ENCODE measurements at places on chromosomes 1 and 21.

GRCh38 chr21:35779690-35780570 lies 280.4 kb downstream of the SETD4 start:
- H3K36me3 ChIP-seq: no peaks in the 10 kb centered on the region
- no peak overlapping the region for H3K4me3 ChIP-seq
- DNase-seq: peak; percentile 90
- peaks cover 4% of the 10 kb centered on the region for H3K4me1 ChIP-seq
- no peak overlapping the region for H3K27ac ChIP-seq

DNA sequence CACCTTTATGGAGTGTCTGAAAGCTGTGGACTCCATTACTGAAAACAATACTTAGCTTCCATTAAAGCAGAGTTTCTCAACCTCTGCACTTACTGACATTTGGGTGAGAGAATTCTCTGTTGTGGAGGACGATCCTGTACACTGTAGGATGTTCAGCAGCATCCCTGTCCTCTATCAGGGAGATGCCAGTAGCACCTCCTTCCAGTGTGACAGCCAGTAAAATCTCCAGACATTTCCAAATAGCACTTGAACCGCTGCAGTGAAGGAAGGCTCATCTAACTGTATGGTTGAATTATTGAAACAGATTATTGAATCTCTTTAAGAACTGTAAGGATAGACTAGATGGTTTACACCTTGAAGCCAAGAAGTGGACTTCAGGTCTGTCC lies 3.1 kb downstream of the PRDM2 start:
- no peak overlapping the region for H3K4me3 ChIP-seq
- no peak overlapping the region for H3K27ac ChIP-seq
- DNase-seq: no peak
- H3K4me1 ChIP-seq: no peaks in the 10 kb centered on the region

- no peak for DNase-seq
- H3K27ac ChIP-seq: no peak overlapping the region
- no peaks in the 10 kb centered on the region for H3K36me3 ChIP-seq
- no peak overlapping the region for H3K4me3 ChIP-seq
- no peaks in the 10 kb centered on the region for H3K27me3 ChIP-seq
These were observed 39.6 kb upstream of the VN1R5 start for GRCh38 chr1:247216261-247216660.

DNA sequence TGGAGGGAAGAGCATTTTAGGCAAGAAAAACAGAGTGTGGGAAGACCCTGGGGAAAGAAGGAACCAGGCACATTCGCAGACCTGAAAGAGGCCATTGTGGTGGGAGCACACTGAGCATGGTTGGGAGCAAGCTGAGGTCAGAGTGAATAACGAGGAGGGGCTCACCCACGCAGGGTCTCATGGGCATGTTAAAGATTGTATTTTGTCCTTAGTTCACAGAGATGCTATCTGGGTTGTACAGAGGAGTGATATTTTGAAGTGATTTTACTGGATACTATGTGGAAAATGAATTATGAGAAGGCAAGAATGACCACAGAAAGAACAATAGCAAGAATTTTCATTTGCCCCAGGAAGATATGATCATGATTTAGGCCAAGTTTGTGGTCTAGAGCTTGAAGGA lies 578.3 kb upstream of the NR5A2 start:
- no peaks in the 10 kb centered on the region for H3K4me1 ChIP-seq
- H3K27me3 ChIP-seq: no peaks in the 10 kb centered on the region
- H3K27ac ChIP-seq: no peak overlapping the region
- H3K36me3 ChIP-seq: no peaks in the 10 kb centered on the region
- H3K4me3 ChIP-seq: no peak overlapping the region

GRCh38 chr1:17520473-17521319 lies 18.8 kb upstream of the ARHGEF10L start:
- no peaks in the 10 kb centered on the region for H3K4me1 ChIP-seq
- no peaks in the 10 kb centered on the region for H3K36me3 ChIP-seq
- no peak overlapping the region for H3K27ac ChIP-seq
- no peak overlapping the region for H3K4me3 ChIP-seq
- H3K27me3 ChIP-seq: peaks cover 2% of the 10 kb centered on the region
- no peak for DNase-seq

DNA sequence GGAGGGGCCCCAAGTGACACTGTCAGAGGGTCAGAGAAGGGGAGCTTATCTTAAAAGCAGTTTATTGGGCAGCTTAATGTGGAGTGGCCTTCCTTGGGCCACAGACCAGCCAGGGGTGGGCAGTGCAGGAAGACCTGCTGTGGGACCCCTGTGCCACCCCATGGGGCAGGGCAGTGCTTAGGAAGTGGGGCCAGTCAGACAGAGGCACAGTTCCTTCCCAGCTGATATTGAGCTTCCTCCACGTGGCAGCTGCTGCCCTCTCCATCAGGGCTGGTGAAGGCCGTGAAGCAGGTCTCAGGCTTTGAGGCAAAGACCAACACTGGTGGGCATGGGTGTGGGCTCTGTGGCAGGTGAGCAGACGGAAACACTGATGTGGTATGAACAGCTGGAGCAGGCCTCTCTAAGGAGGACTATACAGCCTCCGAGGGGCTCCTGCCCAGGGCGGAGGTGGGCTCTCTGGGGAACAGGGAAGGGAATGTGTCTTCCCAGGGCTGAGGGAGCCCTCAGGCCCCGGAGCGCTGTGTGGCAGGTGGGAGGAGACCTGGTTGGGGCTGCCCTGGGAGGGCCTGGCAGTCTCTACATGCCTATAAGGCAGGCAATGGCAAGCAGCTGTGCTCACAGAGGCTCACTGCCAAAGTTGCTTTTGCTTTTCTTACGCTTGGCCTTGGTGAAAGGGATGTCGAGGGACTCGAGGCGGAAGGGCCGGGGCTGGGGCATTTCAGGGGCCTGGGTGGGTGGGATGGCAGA lies 3.0 kb upstream of the DDOST start:
- H3K27ac ChIP-seq: no peak overlapping the region
- no peaks in the 10 kb centered on the region for H3K27me3 ChIP-seq
- peaks cover 4% of the 10 kb centered on the region for H3K36me3 ChIP-seq
- H3K4me1 ChIP-seq: no peaks in the 10 kb centered on the region
- H3K4me3 ChIP-seq: no peak overlapping the region
- no peak for DNase-seq

DNA sequence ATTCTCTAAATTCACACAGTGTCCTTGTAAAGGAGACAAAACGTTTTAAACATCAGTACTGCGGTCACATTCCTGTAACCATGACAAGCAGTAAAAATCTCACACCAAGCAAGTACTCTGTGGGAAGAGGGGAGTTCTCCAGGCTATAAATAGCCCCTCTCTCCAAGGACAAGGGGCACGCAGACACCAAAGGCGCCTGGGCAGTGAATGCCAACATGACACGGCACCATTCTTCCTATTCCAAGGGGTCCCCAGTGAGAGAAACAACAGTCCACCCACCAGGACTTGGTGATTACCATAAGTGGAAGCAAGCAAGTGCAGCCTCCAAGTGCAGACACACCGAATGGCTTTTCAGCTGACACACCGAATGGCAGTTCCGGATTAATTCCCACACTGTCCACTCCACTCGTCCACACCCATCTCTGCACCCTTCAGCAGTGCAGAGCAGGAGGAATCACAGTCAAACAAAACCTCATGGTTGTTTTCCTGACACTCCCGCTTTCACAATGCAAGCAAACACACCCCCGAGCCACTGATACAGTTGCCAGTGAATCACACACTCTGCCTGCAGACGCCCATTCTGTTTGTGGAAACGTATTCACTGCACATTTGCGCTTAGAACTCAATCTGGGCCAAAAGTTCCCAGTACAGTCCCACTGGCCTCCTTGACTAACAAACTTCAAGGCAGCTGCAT lies 1.8 kb downstream of the PTTG1IP start:
- peak overlapping the region; percentile 95 for H3K27ac ChIP-seq
- peak; percentile 81 for DNase-seq
- peaks cover 35% of the 10 kb centered on the region for H3K4me1 ChIP-seq
- H3K27me3 ChIP-seq: no peaks in the 10 kb centered on the region
- no peaks in the 10 kb centered on the region for H3K36me3 ChIP-seq
- H3K4me3 ChIP-seq: peak overlapping the region; percentile 92

DNA sequence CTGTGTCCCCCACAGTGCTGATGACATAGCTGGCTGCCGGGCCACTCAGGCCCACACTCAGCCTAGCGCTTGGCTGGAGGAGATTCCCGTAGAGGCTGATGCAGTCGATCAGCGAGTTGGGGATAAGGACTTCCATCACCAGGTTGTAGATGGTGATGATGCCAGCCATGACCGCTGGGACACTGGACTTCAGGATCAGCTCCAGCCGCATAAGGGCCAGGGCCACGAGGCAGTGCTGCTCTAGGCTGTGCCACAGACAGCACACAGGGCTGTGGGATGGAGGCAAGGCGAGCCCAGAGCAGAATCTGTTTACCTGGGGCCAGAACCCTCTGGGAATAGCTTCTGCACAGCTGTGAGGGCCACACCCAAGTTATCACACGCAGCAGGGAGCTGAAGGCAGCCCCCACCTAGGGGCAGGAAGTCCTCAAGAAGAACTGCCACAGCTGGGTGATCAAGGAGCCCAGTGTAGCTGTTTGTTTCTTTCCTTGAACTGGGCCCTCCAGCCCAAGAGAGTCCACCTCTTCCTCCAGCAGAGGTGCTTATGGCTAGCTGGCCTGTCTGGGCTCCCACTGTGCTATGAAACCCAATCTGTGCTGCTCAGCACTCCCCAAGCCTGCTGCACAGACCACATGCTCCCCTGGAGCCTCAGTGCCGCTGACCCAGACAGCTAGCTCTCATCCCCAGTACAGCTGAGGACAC lies 6.2 kb downstream of the SLC2A1 start:
- DNase-seq: no peak
- H3K27ac ChIP-seq: no peak overlapping the region
- no peaks in the 10 kb centered on the region for H3K27me3 ChIP-seq
- peaks cover 13% of the 10 kb centered on the region for H3K4me1 ChIP-seq

DNA sequence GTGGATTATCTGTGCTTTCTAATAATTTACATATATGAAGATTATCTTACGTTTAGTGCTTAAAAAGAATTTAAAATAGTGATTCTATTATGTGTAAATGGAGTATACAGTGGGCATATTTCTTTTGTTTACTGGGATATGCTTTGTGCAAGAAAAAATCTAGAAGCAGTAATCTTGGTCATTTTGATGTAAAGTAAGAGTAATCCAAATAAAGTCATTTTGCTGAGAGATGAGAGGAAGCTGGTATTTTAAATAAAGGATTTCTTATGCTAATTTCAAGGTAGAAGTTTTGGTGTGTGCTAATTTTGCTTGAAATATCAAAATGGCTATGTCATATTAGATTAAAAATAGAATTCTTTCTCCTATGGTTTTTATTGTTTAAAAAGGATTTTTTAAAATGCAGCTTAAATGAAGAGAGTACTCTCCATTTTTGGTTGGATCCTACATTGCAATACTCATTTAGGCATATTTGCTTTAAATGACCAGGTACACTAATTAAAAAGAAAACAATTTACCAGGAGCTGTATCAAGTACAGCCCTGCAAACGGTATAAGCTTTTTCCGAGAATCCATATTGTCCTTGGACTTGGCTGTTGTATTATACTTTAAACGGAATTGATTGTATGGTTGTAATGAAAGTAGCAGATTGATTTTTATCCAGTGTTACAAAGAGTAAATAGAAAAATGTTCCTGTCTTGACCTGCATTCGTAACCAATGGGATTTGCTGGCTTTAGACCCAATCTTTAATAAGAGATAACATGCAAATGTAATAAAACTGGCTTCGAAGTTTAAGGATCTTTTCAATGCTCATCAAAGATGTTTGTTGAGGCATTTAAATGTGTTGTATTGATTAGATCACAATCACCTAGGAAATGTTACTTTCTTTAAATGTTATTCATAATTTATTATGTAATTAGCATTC lies 574.7 kb downstream of the USP25 start:
- H3K4me1 ChIP-seq: no peaks in the 10 kb centered on the region
- H3K4me3 ChIP-seq: no peak overlapping the region
- DNase-seq: no peak
- no peaks in the 10 kb centered on the region for H3K27me3 ChIP-seq
- no peak overlapping the region for H3K27ac ChIP-seq

DNA sequence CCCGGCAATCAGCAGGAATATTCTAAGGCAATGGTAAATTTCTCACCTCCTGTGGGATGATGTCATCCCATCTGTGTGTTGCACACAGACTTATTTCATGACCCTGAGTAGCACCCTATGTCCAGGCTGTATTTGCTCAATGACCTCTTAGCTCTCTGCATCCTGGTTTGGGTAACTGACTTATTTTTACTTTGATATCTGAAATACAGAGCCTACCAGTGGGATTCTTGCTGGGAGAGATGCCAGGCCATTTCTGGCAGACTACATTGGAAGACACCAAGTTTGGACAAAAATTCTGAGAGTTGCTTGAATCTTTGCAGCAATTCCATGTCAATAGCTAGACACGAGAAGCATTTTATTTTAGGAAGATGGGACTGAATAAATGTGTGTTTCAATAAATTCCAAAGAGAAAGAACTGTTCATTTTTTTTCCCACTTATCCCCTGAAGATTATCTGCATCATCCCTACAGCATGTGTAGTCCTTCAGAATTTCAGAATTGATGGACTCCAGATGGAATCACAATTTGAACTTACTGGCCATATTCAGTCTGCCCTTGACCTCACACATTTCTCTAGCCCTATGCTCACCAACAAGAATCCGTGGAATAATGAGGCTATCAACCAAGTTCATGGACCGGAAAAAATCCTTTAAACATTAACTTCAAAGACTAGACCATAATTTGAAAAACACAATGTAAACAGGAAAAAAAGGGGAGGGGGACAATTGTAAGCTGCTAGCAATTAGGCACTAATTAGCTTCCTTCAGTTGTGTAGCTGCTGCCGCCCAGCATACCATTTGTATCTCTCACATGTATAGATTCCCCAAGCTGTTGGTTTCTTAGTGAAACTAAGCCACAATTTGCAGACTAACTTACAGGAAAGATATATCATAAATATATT lies 226.5 kb downstream of the HMCN1 start:
- DNase-seq: peak; percentile 35
- H3K36me3 ChIP-seq: no peaks in the 10 kb centered on the region
- no peak overlapping the region for H3K4me3 ChIP-seq
- no peaks in the 10 kb centered on the region for H3K27me3 ChIP-seq
- no peak overlapping the region for H3K27ac ChIP-seq

- no peak overlapping the region for H3K27ac ChIP-seq
- DNase-seq: no peak
- no peaks in the 10 kb centered on the region for H3K4me1 ChIP-seq
- H3K36me3 ChIP-seq: no peaks in the 10 kb centered on the region
- no peak overlapping the region for H3K4me3 ChIP-seq
- H3K27me3 ChIP-seq: peaks cover under 1% of the 10 kb centered on the region
These were observed 11.1 kb upstream of the SCYL3 start for GRCh38 chr1:169904834-169905233.

DNA sequence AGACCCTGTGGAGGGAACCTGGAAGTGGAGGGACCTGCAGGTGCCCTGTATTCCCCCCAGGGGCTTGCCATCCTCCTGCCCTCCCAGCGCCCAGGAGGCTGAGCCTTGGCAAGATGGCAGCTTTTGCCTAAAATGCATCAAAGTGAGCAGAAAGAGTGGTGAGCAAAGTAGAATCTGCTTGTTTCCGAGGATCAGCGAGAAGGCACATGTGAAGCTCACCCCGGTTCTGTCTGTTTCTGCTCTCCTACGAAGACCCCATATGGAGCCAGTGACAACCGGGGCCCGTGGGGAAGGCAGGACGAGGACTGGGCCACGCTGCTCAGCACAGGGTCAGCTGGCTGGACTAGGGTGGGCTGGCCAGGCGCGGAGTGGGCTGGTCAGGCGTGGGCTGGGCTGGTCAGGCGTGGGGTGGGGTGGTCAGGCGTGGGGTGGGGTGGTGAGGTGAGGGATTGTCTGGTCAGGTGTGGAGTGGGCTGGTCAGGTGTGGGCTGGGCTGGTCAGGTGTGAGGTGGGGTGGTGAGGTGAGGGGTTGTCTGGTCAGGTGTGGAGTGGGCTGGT lies 5.2 kb upstream of the FNDC10 start:
- peaks cover 4% of the 10 kb centered on the region for H3K27me3 ChIP-seq
- no peaks in the 10 kb centered on the region for H3K36me3 ChIP-seq
- H3K4me3 ChIP-seq: no peak overlapping the region
- H3K4me1 ChIP-seq: no peaks in the 10 kb centered on the region
- H3K27ac ChIP-seq: no peak overlapping the region
- DNase-seq: no peak
